NCI-H2171 treated with DMSO at 0.1 percent for 48 hours (cell line): ENCODE measurements at places on chromosomes 12 and 14.

GRCh38 chr14:84857571-84857970, 672.4 kb upstream of the FLRT2 start:
- no peak for DNase-seq

DNA sequence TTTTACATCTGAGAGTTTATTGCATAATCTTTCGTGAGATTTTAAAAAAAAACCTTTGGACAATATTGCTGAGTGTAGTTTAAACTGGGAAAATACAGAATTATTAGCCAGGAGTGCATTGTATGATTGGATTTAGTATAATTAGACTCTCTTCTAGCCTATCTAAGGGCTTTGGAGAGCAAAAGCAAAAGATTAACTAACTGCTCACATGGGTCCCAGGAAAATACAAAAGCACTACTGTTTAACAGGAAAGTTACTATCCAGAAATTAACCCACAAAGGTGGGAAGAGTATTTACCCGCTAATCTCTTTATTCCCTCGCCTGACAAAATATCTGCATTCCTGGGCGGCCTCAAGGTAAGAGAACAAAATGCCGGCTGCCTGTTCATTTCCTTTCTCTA, 309.5 kb downstream of the ATXN7L3B start:
- DNase-seq, result no peak

DNA sequence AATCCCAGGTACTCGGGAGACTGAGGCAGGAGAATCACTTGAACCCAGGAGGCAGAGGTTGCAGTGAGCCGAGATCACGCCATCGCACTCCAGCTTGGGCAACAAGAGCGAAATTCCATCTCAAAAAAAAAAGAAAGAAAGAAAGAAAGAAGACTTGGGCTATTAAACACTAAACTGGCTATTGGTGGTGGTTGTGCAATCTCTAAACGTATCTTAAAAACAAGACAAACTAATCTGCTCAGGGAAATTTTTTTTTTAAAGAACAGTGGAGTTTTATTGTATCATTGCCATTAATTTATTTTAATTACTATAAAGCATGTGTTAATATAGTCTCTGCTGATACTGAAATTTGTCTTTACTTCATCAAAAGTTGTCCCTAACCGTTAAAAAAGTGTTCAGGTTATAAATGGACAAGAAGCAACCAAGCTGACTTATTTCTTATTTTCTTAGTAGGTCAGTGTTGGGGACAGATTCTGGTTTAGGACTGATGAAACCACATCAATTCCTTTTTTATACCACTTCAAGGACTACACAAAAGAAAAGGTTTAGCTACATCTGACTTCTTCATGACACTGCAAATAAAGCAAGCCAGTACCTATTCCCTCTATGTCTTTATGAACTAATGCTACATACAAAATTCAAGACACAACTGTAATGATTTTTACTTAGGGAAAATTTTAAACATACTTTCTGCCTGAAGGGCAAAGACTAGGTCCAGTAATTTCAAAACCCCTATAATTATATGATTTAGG, 68.7 kb upstream of the KRAS start:
- DNase-seq, result no peak

- no peak for DNase-seq
Observed at GRCh38 chr12:42172441-42173210, 28.0 kb upstream of the GXYLT1 start.

- DNase-seq, result no peak
Observed at GRCh38 chr12:13187399-13187798, 9.1 kb upstream of the EMP1 start.

DNA sequence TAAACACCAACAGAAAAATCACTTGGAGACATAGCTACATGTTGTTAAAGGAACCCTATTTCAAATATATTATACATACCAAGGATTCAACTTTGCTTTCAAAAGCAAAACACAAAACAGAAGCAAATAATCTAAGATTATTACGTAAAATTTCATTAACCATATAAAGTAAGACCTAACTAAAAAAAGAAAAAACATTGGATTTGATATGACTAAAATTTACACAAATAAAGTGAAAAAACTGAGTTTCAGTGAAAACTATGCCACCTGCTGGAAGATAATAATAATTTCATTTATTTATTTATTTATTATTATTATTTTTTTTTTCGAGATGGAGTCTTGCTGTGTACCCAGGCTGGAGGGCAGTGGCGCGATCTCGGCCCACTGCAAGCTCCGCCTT, 45.2 kb downstream of the WDHD1 start:
- peak; percentile 18 for DNase-seq

- DNase-seq, result no peak
Observed at GRCh38 chr12:27843714-27844245, 63.7 kb upstream of the MANSC4 start.

DNA sequence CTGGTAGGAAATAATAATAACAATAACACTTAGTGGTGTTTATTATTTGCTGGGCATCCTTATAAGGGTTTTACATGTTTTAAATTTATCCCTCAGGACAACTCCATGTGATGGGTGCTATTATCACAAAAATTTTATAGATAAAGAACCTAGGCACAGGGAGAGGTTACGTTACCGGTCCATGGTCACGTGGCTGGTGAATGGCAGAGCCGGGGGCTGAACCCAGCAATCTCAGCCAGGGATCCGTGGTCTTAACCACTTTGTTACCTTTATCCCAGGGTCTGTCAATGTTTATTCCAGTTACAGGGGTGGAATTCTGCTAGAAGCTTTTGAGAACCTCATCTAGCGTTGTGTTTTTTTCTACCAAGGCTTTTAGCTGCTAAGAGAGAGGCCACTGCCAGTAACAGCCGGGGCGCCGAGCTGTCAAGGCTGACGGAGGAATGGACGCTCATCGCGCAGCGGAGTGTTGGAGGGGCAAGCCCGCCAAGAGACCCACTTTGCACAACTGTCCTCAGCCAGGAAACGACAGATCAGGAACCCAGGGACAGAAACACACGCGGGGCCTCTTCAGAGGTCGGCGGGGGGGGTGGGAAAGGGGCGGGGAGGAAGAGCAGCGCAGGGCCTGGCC, 418 bp downstream of the AMN1 start:
- peak; percentile 72 for DNase-seq

DNA sequence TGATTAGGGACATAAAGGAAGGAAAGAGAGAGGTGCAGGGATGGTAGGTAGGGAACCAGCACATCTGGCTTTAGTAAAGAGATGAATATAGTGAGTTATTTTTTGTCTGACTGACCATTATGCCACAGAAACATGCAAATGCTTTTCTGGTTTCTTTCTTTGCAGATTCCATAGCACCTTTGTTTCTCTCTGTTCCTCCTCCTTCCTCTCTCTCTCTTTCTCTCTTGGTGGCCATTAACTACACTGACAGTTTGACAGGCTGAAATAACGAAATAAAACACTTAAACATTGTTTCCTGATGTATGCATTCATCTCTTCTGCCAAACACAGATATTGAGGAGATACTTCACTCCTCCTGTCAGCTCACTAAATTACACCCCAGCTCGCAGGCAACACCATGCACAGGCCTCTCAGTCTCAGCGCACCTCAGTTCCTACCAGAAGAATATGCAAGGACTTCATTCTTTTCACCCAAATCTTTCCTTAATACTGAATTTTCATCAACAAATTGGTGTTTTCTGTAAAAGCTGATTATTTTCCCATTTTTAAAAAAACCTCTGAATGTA, 406.9 kb upstream of the SOX5 start:
- DNase-seq, result no peak

DNA sequence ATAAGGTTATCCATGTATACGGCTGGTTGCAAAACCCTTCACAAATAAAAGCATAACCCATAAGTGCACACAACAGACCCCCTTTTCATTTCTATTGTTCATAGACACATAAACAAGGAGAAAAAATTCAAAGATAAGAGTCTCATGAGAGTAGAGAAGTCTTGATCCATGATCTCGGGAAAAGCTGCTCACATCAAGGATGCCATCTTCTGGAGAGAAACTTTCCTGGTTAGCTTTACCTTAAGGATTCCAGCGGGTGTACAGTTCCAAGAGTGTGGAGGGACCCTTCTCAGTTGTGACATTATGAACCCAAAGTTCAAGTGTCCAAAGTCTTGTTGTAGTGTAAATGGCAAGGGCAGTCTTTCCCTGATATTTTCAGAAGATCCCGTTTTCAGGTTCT, 144.5 kb downstream of the LLPH start:
- DNase-seq, result no peak

DNA sequence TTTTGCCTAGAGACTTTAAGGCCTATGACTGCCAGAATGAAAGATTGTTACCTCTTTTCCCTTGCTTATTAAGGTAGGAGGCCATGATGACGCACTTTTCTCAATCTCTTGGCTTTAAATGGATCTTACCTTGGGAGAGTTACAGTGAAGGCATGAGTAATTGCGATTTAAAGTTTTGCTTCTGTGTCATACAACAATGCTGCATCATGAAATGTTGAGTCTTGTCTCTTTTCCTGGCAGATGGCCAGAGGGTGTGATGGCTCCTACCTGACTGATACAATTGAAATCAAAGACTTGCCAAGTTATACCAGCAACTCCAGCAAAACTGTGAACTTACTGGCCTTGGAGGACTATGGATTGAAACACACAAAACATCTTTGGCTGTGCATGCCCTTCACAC, 17.2 kb upstream of the LRRK2 start:
- DNase-seq, result no peak

- peak; percentile 87 for DNase-seq
Observed at GRCh38 chr12:120529641-120530417, 871 bp upstream of the COQ5 start.

DNA sequence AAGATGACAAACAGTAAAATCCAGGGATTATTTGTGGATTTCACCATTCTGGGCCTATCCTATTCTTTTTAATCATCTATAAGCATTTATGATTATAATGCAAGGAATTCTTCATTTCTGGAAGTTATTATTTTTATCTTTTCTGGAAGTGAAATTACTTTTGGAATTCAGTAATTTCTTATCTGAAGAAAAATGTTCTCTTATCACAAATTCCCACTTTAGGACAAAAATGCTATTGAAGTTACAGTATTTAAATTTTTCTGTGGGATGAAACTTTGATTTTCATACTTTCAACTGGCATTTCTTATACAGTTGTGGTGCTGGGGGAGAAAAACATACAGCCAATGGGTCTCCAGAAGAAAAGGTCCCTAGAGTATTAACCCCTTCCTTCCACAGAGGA, 96.0 kb downstream of the CAND1 start:
- DNase-seq, result no peak

- DNase-seq, result no peak
Observed at GRCh38 chr14:104687601-104688504, 1.6 kb upstream of the INF2 start.

DNA sequence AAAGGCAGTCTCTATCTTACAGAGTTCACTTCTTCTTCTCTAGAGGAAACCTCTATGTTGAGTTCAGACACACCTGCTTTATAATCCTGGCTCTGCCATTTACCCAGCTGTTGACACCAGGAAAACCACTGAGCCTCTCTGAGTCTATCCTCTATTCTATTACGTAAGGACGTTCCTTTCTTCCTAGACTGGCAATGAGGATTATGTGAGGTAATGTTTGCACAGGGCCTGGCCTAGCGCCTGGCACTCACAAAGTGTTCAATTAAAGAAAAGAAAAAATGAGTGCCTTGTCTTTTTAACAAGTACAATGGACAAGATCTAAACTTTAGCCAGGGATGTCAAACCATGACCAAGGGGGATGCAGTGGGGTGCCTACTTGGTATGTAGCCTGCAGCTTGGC, 641.9 kb upstream of the TBX3 start:
- DNase-seq, result no peak

DNA sequence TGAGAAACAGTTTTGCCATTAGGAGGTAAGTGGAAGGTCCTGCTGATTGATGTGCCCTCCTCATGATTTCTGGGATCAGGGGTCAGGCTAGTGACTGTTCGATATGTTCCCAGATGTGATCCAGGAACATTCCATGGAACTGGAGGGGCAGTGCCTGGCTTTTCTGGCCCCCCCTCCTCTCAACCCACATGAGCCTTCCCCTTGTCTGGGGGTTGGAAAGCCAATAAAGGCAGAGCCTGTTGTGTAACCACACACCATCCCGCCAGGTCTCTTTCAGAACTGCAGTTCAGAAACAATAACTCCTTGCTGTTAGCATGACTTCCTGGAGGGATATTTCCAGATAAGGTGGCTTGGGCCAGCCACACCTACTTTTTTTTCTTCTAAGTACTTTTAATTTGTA, 17.8 kb downstream of the SMOC1 start:
- DNase-seq, result no peak

DNA sequence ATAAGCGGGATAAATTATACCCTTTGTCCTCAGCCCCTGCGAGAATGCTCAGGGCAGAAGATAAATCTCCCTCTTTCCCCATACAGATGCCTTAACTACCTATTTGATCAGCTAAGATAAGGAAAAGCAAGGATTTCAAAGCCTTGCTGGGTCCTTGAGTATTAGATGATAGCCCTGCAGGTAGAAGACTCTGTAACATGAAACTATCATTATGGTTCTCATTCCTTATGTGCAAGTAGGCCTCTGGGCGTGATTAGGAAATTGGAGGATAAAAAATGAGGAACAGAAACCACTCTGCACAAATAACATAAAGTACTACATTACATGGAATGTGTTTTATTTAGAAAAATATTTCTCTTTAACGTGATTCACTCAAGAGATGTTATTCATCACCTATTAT, 14.5 kb upstream of the WDR89 start:
- no peak for DNase-seq

DNA sequence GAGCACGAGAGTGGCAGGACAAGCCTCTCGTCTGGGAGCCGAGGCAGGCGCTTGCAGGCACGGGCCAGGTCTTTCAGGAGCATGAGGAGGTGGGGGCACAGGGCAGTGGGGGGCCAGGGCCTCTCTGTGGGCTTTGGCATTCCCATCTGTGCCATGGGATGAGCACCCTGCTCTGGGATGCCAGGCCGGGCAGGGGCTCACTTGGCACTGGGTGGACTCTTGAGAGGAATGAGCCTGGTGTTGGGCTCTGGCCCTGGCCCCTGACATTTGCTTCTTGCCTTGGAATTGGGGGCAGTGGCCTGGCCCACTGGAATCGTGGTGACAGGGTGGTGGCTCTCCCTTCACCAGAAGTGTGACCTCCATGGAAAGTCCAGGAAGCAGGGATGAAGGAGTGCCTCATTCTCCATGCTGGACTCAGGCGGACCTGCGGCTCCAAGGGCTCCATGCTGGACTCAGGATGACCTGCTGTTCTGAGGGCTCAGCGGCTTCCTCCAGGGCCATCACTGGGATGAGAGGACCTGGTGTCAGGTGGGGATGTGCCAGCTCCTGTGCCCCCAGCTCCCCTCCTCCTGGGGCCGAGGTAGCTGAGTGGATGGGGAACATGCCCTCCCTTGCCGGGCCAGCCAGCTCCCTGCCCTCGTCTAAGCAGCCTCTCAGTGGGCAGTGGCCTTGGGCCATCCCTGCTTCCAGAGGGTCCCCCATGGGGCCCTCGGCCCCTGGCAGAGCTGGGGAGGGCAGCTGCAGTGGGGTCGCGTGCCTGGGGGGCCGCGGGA, 220.3 kb downstream of the KIF26A start:
- no peak for DNase-seq

- peak; percentile 30 for DNase-seq
Observed at GRCh38 chr12:16605642-16606116, 283 bp downstream of the LMO3 start.

GRCh38 chr12:88367231-88367630, 213.0 kb downstream of the KITLG start:
- no peak for DNase-seq
